Putamen (tissue), 1 donor: ENCODE measurements at places on chromosomes 11 and 22.

GRCh38 chr11:62545437-62546243, 966 bp downstream of the AHNAK start:
- no peak for DNase-seq

- no peak for DNase-seq
These were observed 48.7 kb downstream of the OTOG start for GRCh38 chr11:17595526-17596309.

DNA sequence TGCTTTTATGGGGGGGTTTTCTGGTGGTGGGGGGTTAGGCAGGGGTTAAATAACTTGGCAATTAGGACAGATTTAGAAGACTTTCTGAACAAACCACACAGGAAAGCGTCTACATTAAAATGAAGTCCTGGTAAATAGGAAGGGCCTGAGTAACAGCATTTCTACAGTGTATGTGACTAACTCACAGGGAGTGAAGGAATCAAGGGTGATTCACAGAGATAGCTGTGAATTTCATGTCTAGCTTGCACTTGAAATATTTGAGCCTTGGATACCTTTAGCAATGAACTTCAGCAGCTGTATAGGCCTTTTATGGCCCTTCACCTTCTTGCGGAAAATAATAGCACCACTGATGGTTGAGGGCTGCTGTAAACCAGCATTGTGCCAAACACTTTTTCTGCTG, 26.1 kb upstream of the LDHA start:
- no peak for DNase-seq

- peak; percentile 57 for DNase-seq
These were observed 24.9 kb downstream of the BMAL1 start for GRCh38 chr11:13302420-13302958.
